ENCODE measurements at places on chromosomes 1 and 21. TPM values are rescaled to one million over a fixed set of nuclear protein-coding genes. Genes with fewer than 3 reads are reported as not detected.

- no peak for DNase-seq
Measured at GRCh38 chr1:167425482-167425881, 92.8 kb downstream of the CD247 start.

Gene ARMH1
- total RNA-seq: 70.4 TPM

Gene SPRR4
- total RNA-seq: not detected

Gene VWA5B1
- total RNA-seq: not detected

Gene SLC16A4
- 0.88 TPM for total RNA-seq

DNA sequence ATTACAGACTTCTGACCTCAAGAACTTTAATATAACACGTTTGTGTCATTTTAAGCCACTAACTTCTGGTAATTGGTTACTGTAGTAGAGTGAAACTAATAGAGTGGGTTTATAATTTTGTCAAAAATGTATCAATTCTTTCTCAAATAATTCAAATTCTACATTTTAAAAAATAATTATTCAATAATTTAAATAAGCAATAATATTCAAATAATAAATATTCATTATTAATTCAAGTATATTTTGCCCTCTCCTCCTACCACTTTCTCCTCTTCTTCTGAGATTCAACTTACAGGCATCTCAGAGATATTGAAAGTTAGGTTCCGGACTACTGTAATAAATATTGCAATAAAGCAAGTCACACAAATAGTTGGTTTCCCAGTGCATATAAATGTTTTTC is 1107.1 kb downstream of the KCNT2 start:
- no peak for DNase-seq

- no peak for DNase-seq
Measured at GRCh38 chr1:94095112-94095637, 25.8 kb downstream of the ABCA4 start.

- no peak for DNase-seq
Measured at GRCh38 chr1:229370601-229371021, 27.8 kb upstream of the CCSAP start.

DNA sequence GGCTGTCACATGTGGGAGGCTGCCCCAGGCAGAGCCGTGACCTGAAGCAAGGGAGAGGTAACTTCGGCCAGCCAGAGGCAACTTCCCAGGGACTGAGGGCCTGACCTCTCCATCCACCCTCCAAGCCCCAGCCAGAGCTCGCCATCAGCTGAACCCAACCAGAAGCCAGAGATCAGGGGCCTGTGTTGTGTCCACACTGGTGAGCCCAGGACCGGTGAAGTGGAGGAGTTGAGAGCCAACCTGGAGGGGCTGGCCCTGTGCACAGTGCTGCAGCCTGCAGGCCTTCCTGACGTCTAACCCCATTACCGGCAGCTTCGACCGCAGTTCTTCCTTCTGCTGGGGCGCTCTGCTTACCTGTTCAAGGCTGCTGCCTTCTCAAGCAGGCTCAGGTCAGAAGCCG is 19.6 kb upstream of the PDE9A start:
- no peak for DNase-seq

DNA sequence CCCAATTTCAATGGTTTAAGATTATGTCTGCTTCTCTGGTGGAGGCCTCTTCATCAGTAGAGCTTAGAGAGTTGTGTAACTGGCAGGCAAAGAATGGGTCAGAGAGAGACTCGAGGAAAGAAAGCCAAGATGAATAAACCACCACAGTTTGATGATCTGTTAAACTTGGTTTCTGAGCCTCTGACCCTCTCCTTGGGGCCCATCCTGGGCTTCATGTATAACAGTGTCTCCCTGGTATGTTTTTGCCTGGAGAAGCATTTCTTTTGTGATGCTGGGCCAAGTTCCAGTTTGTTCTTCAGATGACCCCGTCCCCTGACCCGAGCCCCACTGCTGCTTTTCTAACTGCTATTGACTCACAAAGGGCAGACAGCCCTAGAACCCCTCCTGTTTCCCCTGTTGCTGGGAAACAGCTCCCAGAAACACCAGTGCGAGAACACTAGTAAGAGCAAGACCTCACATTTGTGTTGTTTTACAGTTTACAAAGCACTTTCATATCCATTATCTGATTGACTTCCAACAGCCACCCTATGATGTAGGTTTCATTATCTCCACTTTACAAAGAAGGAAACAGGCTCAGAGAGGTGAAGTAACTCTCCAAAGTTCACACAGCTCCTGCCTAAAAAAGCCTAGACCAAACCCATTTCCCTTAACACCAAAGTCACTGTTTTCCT is 9.0 kb downstream of the CD2 start:
- DNase-seq: peak; percentile 44

Gene ITLN1
- total RNA-seq: not detected

Gene F5
- total RNA-seq: 0.16 TPM

DNA sequence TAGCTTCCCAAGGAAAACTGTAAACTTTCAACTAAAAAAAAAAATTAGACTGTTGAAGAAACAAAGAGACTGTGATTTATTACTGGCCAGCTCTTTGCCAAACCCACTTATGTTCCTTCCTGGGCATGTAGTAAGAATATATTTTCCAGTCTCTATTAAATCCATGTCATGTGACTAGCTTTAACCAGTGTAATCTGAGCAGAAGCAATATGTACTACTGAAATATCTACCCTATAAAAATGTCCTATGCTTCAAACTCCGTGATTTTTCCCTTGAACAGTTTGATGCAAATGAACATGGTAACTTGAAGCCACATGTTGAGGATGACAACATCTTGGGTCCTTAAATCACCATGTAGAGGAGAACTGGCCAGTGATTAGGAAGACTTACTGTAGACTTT is 144.5 kb downstream of the NTMT2 start:
- DNase-seq: no peak

DNA sequence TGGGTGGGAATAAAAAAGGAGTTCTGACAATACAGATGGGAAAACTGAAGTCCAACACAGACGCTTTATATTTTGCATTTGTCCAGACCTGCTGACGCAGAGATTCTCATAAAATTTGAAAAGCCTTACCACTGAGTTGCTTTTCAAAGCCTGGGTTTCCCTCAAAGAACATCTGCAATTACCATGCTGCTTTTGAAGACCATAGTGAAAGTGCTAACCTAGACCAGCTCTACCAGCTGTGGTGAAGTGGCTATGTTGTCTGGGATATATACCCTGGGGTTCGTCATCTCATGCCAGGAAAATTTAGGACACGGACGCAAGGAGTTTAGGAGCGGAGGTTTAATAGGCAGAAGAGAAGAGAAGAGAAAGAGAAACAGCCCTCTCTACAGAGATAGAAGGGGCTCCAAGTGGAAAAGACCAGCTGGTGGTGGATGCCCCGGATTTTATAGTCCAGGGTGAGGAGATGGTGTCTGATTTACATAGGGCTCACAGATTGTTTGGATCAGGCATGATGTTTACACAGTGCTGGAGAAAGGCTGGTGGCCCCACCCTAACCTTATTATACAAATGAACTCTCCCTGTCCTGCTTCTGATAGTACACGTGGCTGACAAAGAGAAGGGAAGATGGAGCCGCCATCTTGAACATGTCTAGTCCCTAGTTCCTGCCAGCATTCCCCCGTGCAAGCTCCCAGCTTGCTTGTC is 73.8 kb downstream of the AK4 start:
- no peak for DNase-seq

Gene DCST1
- not detected for total RNA-seq

Gene ARHGAP29
- total RNA-seq: not detected

DNA sequence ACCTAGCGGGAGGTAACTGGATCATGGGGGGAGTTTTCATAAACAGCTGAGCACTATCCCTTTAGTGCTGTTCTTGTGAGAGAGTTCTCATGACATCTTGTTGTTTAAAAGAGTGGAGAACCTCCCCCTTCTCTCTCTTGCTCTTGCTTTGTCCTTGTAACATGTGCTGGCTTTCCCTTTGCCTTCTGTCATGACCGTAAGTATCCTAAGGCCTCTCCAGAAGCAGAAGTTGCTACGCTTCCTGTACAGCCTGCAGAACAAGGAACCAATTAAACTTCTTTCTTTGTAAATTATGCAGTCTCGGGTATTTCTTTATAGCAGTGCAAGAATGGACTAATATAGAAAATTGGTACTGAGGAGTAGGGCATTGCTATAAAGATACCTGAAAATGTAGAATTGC is 515.6 kb downstream of the NEGR1 start:
- DNase-seq: no peak

Gene CCDC185
- total RNA-seq: not detected

GRCh38 chr1:20483098-20483832 is 2.7 kb downstream of the CAMK2N1 start:
- DNase-seq: no peak

DNA sequence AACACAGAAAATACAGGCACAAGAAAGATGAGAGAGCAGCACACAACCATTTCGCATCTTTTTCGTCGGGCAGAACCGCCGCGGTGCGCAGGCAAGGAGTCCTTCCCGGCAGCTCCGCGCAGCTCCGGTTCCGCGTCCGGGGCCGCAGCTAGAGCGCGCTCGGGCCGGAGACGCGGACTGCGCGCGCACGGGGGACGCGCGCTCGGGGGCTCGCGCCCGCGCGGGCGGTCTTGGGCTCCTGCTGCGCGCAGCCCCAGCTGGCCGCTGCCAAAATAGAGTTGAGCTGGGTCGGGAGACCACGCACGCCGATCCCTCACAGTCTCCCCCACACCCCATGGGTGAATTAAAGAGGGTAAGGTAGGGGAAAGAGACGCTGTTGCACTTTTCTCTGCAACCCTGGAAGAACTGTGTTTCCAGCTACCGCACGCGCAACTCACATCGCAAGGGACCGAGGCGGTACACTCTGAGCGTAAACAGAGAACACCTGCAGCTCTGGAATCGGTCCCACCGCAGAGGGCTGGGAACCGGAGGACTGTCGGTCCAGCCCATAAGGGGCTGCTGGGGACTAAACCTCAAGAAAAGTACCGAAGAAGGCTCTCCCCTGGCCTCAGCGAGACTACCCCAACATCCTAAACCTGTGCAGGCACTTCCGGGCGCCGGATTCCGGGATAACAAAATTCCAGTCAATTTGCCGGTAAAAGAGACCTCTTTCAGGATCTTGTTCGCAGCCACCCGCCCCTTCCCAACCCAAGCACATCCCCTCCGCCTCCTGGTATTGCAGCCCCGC is 1.7 kb downstream of the NR5A2 start:
- DNase-seq: no peak

DNA sequence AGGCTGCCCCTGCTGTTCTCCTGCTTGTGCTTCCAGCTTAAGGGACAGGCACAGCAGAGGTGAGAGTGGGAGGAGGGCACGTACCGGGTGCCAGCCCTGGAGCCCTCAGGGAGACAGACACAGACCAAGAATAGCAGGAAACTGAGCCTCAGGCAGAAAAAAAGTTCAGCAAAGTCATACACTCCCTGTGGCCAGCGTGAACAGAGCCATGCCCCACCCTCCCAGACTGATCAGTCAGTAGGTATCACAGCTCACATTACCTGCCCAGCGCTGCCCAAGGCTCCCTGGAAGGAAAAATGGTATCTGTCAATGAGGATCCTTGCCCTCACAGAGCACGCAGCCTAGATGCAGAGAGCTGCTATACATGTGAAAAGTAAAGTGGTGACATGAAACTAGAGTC is 1.3 kb downstream of the UBL4B start:
- DNase-seq: no peak

DNA sequence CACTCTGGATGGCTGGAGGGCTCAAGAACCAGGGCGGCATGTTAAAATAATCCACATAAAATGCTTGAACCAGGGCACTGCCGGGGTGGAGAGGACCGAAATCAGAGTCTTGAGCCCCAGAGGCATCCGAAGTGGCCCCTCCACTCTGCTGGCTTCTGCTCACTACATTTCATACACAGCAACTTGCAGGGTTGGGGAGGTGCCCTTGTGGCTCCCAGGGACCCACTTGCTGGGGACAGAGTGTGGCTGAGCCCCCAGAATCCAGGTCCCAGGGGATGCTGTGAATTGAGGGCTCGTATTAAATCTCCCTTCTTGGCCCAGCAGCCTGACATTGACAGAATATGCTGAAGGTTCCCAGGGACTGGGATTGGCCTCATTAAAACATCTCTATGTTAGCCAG is 181.7 kb downstream of the GRIK3 start:
- peak; percentile 36 for DNase-seq

Gene OR2L8
- not detected for total RNA-seq

GRCh38 chr1:51421964-51422363 is 91.6 kb upstream of the TTC39A start:
- no peak for DNase-seq

Gene WNT3A
- total RNA-seq: not detected

Gene TSPAN1
- not detected for total RNA-seq

- DNase-seq: no peak
Measured at GRCh38 chr1:17200756-17201155, 4.2 kb upstream of the PADI1 start.

Gene CSTB
- 33.1 TPM for total RNA-seq

Gene CLCNKB
- total RNA-seq: not detected

DNA sequence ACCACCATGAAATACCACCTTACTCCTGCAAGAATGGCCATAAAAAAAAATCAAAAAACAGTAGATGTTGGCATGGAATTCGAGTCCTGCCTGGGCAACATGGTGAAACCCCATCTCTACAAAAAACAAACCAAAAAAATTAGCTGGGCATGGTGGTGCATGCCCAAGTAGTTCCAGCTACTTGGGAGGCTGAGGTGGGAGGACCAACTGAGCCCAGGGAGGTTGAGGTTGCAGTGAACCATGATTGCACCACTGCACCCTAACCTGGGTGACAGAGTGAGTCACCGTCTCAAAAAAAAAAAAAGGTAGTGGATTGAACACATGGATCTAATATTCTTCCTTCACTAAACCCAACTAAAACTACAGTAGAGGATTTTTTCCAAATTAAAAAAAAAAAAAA is 125.9 kb downstream of the CCDC185 start:
- DNase-seq: no peak

- DNase-seq: no peak
Measured at GRCh38 chr1:29688471-29689365, 452.4 kb downstream of the PTPRU start.

DNA sequence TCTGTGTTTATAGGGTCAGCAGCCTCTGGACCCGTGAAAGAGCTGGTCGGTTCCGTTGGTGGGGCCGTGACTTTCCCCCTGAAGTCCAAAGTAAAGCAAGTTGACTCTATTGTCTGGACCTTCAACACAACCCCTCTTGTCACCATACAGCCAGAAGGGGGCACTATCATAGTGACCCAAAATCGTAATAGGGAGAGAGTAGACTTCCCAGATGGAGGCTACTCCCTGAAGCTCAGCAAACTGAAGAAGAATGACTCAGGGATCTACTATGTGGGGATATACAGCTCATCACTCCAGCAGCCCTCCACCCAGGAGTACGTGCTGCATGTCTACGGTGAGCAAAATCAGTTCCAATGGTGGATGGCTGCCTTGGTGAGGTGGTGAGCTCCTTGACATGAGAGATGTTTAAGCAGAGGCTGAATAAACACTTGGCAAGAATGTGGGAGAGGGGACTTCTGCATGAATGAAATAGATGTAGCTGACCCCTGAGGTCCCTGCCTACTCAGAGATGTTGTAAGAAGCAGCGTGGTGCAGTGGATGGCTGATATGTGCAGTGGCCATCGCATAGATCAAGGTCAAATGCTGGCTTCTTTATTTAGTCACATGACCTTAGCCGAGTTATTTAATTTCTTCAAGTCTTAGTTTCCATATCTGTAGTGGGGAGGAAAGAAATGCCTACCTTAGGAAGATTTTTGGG is 9.3 kb downstream of the SLAMF7 start:
- DNase-seq: no peak

- DNase-seq: no peak
Measured at GRCh38 chr1:231991231-231991630, 364.6 kb downstream of the DISC1 start.

Measured in naive thymus-derived CD8-positive, alpha-beta T cell (primary cell).